Activated CD8-positive, alpha-beta T cell treated with anti-CD3 and anti-CD28 coated beads for 36 hours (primary cell): ENCODE measurements at places on chromosomes 1 and 21. TPM values are rescaled to one million over a fixed set of nuclear protein-coding genes. Genes with fewer than 3 reads are reported as not detected.
A peak's percentile ranks its signal among the peaks of the same experiment; 100 is the strongest.

KIAA1614 gene
- total RNA-seq = 0.18 TPM

DNA sequence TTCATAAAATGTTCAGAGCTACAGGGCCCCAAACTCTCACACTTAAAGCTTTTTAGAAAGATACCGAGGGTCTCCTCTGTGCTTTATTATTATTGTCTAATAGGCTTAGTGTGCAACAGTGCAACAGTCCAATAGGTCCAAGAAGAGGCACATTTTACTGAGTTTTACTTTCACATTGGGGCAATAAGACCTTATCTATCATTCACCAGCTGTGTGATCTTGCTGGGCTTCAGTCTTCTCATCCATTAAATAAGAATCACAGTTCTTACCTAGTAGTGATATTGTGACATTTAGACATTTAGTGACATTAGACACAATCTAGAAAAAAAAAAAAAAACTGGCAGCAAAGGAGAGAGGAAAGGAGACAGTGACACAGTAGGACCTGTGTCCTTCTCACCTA lies 175.8 kb upstream of the NFIA start:
- DNase-seq = no peak

DNA sequence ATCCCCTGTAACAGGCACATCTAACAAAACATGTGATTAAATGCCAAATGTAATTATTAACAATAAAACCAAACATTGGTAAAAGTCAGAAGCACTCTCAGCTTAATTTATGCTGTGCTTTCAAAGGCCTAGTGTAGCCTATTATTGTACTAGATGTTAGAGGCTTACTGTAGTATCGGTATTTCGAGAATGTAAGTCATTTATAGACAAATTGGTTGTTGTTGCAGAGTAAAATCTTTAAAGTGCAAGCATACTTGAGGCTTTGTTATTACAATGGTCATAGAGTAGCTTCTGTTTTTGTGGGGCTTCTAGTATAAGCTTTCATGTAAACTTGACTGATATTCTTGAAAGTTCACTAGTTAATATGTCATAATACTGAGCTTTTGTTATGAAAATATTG lies 965.8 kb downstream of the PLA2G4A start:
- no peak for DNase-seq

- DNase-seq = no peak
Measured at GRCh38 chr1:168752171-168752832, 23.3 kb upstream of the DPT start.

- no peak for DNase-seq
Measured at GRCh38 chr21:35197992-35198431, 148.9 kb upstream of the RUNX1 start.

DIRAS3 gene
- 0.18 TPM for total RNA-seq

- no peak for DNase-seq
Measured at GRCh38 chr1:206699000-206699586, 14.4 kb downstream of the MAPKAPK2 start.

GRCh38 chr21:15054089-15054488 lies 10.7 kb downstream of the NRIP1 start:
- DNase-seq = peak; percentile 41

- no peak for DNase-seq
Measured at GRCh38 chr21:35324372-35325220, 275.5 kb upstream of the RUNX1 start.

DNA sequence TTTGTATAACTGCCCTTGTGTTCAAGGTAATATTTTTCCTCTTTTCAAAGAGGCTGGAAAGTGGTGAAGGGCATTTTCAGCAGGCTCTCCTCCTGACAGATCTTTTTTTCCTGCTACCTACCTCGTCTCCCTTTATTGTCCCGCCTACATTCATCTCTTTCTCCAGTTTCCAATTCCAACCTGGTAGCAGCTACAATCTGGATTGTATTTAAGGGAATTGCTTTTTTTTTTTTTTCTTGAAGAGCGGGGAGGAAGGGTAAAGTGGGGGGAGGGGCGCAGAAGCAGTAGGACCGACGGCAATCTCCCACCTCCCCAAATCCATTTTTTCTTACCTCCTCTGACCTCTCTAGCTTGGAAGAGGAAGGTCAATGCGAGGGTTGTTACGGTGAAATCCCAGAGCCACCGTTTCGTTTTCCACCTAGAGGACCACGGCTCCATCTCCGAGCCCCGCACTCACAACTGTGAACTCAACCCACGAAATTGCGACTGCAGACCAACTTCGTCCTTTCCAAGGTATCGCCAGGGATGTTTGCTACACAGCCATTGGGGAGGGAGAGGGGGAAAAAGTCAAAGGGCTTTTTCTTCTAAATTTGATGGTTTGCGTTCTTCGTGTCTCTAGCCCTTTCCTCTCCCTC lies 464 bp downstream of the COL11A1 start:
- no peak for DNase-seq

LRRC7 gene
- total RNA-seq = 0.27 TPM

DNA sequence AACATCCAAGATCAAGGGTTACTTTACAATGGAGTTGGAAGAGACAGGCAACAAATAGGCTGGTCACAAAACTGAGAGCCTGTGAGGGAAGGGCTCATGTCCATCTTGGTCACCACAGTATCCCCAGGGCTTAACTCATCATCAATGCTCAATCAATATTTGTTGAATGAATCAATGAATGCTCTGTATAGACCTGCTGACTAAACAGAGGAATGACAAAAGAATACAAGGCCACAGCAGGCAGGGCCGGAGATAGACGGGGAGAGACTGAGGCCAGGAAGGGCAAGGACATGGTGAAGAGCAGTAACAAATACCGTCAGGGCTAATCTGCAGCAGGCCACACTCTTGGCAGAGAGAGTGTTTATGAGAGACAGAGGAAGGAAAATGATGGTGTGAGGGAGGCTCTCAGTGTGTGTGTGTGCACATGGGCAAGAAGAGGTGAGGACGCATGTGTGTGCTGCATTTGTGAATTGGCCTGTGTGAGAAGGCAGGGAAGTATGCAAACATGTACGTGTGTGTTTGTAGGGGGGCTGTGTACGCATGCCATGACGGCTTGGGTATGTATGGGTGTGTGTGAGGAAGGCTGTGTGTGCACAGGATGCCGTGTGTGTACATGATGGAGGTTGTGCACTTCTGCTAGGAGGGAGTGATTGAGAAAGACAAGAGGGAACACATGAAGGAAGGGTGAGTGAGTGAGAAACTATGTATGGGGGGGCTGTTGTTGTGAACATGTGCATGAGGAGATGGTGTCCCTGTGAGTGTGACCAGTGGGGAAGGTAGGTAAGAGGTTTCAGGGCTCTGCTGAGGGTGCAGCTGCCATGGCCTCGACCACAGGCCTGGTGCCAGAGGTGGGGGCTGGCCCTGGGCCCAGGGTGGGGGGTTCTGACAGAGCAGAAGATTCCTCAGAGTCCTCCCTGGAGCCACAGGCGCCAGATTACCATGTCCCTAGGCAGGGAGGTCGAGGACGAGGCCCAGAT lies 15.4 kb downstream of the AHDC1 start:
- DNase-seq = no peak

NUDT4B gene
- not detected for total RNA-seq

CTH gene
- total RNA-seq = 34.5 TPM

DNA sequence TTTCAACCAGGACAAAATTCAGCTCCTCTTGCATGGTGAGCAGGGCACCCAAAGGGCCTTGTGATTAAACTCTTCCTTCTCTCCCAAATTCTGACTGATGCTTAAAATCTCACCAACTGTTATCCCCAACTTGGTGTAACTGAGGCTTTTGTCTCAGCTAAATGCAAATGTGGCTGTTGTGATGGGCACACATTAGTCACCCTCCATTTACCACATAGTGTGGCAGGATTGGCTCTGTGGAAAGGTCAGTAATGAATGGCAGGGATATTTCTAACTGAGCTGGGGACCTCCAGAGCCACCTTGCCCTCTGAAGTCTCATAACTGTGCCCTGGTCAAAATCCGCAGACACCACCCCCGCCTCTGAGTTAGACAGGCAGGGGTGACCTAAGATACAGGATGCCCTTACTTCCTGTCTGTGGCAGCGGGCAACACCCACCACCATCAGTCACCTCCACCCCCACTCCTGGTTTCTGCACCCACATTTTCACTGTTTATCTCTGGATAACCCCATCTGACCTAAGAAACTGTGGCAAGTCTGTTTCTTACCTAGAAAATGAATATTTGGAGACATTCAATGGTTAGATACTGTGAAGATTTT lies 25.4 kb upstream of the RGS16 start:
- DNase-seq = peak; percentile 93

GRCh38 chr1:12495725-12496124 lies 122.3 kb downstream of the DHRS3 start:
- no peak for DNase-seq

GRCh38 chr1:33244809-33245186 lies 11.5 kb upstream of the ZNF362 start:
- DNase-seq = no peak

RHD gene
- total RNA-seq = not detected

DNA sequence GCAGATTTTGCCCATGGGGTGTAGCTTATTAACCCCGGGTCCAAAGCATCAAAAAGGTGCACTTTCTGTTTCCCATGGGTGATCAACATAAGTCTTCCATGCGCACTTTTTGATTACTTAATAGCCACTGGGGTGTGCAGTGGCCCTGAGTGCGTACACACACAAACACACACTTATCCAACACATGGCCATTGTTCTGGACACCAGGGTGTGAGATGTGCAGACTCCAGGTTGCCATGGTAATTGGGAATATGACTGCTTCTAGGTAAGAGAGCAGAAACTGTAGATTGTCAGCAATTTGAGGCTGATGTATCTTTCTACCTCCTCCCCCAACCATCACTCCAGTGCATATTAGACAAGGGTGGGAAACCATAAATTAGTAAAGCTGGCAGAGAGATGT lies 68.8 kb downstream of the MAB21L3 start:
- no peak for DNase-seq

PDPN gene
- total RNA-seq = not detected

- DNase-seq = peak; percentile 58
Measured at GRCh38 chr1:78617615-78618026, 2.6 kb upstream of the IFI44L start.

GRCh38 chr1:15509586-15509985 lies 14.4 kb downstream of the CASP9 start:
- no peak for DNase-seq

IGSF9 gene
- total RNA-seq = not detected

GRCh38 chr1:226589008-226589733 lies 40.6 kb downstream of the STUM start:
- DNase-seq = no peak

LAX1 gene
- total RNA-seq = 21.1 TPM

- no peak for DNase-seq
Measured at GRCh38 chr1:163366555-163366954, 44.8 kb downstream of the NUF2 start.

DNA sequence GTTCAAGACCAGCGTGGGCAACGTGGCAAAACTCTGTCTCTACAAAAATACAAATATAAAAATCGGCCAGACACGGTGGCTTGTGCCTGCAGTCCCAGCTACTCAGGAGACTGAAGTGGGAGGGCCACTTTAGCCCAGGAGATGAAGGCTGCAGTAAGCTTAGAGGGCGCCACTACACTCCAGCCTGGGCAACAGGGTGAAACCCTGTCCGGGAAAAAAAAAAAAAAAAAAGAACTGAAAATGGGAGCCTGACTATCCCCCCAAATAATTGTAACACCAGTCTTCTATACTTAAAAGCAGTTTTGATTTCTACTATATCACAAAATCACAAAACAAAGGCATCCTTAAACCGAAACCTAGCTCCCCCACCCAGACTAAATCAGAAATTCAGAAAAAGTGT lies 60.3 kb downstream of the CDC42BPA start:
- DNase-seq = no peak

TPTE gene
- total RNA-seq = not detected
